ENCODE measurements at places on chromosomes 1 and 21.
A peak's percentile ranks its signal among the peaks of the same experiment; 100 is the strongest.

DNA sequence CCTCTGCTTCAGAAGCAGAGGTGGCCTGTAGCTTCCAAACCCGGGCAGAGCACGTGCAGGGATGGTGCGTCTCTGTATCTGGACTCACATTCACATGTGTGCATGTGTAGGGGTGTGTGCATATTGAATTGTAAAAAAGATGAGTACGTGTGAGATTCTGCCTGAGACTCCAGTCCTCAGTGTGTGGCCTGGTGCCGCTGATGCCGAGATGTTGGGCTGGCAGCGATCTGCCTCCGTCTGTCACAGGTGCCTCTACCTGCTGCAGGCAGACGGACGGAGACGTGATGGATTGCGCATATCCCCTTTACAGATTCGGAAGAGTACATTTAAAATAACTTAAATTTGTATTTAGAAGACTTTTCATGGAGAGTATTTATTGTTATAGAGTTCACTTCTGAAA, 53.6 kb downstream of the ADARB1 start:
- DNase-seq, result no peak

GRCh38 chr21:40658311-40658710, 188.6 kb downstream of the DSCAM start:
- DNase-seq, result no peak

DNA sequence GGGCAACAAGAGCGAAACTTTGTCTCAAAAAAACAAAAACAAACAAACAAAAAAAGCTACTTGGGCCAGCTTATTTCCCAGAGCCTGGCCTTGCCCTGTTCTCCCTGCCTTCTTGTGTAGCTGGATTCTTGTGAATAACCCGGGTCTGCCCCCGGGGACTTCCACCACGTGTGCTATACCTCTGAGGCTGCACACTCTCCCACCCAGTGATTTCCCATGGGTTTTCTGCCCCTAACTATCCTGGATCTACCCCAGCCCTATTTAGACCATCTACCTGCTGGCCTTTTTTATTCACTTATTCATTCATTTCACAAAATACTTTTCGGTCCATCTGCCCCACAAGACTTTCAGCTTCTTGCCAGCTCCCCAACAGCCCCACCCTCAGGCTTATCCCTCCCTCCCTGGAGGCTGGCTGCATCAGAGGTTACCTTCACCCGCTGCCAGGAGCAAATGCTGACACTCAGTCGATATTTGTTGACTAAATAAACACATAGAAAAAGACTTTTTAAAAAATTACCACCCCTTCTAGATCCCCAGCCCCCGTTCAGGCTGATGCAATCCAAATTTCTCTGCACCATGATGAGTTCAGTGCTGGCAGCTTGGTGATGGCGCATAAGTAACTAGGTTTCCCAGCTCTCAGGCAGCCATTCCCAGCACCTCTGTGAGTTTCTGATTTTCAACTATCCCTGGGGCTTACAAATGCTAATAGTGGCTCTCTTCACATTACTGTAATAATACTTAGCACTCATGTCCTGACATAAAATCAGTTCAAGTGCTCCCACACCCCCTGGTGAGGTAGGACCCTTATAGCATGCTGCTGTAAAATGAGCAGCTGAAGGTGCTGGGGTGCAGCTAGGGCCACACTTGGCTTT, 30.7 kb upstream of the TARBP1 start:
- DNase-seq, result no peak

GRCh38 chr21:17786071-17786850, 32.9 kb downstream of the C21orf91 start:
- DNase-seq, result no peak

DNA sequence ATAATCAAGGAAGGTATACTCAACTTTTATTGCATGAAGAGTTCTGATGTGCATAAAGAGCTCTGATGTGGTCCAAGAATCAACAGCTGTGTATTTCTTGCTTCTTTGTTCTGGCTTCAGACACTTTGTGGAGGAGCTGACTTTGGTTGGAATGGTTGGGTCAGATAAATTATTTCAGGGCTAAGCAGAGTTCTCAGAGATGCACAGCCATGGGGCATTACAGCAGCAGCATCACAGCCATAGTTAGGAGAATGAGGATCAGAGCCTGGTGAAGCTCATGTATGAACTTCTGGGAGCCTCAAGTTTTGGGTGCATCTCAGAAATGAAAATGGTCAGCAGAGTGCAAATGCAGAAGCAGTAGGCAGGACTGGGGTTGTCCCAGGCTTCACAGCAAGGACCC, 267.4 kb upstream of the RUNX1 start:
- DNase-seq, result no peak

GRCh38 chr21:31130821-31131220, 92.5 kb upstream of the KRTAP19-8 start:
- no peak for DNase-seq

DNA sequence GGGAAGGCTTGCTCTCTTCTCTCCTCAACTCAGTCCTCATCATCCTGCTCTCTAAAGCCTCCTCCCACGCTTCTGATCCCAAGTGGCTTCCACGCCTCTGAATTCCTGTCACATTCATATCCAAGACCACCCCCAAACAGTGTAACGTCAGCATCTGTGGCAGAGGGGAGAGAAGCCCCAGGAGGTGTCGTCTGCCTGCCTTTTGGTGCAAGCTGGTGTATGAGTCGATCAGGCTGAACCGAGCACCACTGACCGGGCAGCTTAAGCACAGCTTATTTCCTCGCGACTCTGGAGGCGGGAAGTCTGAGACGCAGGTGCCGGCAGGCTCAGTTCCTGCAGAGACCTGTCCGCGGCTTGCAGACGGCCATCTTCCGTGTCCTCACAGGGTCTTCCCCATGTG, 123.8 kb upstream of the RAB4A start:
- no peak for DNase-seq

- no peak for DNase-seq
Measured at GRCh38 chr21:34615487-34615814, 538 bp upstream of the RCAN1 start.

GRCh38 chr1:29235955-29236711, at the start of gene PTPRU:
Gene PTPRU (plus strand): TSS chr1:29236522. CDS start chr1:29236645, 123 bp downstream.
- DNase-seq, result peak; percentile 42

DNA sequence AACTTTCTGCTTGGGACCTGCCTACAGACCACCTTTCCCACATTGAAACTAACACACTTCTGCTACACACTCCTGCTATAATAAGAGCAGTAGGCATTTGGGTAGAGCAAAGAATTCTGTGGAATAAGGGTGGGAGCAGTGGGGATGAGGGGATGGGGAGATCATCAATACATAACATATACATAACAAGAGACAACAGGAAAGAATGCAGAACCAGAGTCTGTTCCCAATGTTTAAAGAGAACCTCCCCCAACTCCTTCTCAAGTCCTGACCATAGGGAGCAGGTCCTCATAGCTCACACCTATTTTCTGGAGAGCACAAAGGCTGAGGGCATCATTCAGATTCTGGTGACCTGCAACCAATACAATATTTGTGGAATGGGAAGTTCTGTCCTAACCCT, 121.6 kb upstream of the BARHL2 start:
- no peak for DNase-seq

DNA sequence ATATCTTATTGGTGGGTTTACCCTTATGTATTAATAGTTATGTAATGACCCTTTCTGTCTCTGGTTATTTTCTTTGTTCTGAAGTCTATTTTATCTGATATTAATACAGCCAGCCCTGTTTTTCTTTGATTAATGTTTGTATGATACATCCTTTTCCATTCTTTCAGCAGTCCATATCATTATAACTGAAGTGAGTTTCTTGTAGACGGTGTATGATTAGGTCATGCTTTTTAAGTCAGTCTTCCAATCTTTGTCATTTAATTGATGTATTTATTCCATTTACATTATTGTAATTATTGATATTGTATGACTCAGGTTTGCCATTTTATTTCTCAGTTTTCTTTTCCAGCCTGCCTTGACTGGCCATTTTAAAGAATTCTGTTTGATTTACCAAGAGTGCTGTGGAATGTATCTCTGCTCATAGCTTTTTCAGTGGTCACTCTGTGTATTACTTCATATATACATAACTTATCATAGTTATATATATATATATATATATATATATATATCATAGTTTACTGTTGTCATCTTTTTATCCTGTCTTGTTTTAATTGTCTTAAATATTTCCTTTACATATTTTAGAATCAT, 10.5 kb downstream of the RAB4A start:
- DNase-seq, result no peak

- DNase-seq, result no peak
Measured at GRCh38 chr1:178513278-178513983, 522 bp downstream of the TEX35 start.

DNA sequence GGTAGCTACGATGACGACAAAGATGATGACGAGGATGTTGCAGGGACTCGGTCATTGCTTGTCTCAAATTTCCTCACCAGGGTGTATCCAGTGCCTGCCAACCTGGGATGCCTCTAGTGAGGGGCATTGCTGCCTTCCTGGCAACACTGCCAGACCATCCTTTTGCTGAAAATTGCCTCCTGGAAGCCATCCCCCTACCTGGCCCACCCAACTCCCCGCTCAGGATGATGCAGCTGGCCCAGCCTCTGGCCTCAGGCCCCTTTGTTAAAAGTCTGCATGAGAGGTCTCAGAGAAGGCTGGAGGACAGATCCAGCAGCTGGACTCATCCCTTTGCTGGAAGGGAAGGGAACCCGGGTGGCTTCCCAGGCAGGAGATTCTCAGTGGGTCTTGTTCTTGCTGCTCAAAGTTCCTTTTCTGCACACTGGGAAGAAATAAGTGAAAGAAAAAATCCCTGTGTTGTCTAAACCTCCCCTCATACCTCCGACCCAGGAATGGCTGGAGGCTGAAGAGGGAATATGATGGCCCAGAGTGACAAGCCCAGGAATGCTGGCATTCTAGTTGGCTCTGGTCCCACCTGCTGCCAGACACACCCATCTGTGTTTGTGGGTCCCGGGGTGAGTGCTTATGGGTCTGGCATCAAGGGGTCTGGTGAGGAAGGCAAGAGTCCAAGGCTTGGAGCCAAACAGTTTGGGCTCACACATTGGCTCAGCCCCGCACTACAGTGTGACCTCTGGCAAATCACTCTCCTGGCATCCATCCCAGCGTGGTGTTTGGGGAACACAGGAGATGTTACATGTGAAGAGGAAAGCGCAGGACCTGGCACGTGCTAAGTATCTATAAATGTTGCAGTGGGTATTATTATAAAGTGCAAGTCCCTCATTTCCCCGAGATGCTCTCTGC, 6.7 kb upstream of the FNDC5 start:
- no peak for DNase-seq

DNA sequence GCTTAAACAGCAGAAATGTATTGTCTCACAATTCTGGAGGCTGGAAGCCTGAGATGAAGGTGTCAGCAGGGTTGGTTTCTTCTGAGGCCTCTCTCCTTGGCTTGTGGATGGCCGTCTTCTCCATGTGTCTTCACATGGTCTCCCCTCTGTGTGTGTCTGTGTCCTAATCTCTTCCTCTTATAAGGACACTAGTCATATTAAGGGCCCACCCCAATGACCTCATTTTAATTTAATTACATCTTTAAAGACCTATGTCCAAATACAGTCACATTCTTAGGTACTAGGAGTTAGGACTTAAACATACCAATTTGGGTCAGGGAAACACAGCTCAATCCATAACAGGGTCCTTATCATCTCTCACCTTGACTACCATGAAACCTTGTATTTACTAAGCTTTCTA, 14.8 kb upstream of the OLIG2 start:
- DNase-seq, result no peak

DNA sequence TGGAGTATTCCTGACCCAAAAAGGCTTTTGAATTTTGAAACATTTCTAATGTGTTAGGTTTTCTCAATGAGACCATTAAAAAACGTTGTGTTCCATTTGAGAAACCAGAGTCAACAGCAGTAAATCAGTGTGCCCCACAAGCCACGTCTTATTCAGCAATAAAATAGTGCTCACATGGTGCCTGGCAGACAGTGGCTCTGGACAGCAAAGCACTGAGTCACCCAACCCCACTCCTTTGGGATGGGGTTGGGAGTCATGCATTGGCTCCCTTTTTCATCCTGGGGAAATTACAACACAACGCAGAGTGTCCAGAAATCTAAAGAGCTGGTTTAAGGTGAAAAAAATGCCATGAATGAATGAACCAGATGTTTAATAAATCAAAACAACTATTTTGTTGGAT, 46.5 kb downstream of the KCNJ15 start:
- DNase-seq, result no peak

DNA sequence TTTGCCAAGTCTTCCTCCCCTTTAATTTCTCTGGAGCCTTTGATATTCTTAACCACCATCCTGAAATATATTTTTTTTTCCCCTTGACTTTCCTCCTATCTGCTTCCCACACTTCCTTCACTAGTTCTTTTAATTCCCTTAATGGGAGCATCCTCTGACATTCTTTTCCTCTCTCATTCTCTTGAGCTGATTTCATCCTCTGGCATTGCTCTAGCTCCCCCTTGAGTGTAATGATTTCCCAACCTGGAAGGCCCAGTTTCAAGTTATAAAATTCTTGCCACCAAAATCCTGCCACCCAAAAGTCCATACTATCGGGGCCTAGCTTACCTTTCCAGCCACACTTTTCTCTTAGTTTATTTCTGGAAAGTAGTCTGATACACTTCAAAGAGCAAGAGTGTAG, 39.5 kb upstream of the UBE2U start:
- DNase-seq, result no peak

DNA sequence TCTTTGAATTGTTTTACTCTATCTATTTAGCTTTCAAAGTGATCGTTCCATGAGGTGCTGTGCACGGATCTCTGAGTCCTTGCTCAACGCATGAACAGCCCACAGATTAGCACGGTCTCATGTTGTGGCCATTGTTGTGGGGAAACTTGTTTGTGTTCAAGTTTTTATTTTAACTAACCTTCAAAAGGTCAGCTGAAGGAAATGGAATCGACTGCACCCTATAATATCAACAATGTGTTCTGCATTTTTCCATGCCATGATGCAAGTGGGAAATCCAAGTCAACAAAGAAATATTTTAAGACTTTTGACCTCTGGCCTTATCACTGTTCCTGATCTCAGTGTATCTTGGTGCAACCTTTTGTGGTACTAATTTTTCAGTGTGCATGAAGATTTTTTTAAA, 6.1 kb downstream of the SH2D1B start:
- no peak for DNase-seq

DNA sequence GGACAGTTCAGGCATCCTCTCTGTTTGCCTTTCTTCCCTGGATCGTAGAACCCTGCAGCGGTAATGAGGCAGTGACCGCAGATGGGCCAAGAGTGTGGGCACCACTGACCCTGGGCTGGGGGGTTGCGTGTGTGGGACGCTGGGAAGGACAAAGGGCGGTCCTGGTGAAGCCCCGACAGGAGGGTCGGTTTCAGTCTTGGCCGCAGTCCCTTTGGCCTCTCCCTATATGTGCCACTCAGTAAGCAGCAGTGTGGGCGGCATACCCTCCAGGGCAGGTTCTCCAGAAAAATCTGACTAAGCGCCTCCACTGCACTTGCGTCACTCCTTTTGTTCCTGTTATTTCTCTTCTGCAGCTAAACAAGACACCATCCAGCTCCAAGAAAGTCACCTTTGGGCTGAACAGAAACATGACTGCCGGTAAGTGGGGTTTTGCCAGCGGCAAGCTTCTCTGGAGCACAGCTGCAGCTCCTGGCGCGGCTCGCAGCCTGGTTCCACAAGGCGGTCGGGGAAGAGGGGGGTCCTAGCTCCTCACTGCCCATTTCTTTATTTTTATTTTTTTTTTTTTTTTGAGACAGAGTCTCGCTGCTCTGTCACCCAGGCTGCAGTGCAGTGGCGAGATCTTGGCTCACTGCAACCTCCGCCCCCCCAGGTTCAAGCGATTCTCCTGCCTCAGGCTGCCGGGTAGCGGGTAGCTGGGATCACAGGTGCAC, 27.7 kb upstream of the PDXK start:
- no peak for DNase-seq

GRCh38 chr21:20249401-20249800, 748.8 kb upstream of the NCAM2 start:
- no peak for DNase-seq
